AG09309 (cell line): ENCODE measurements at places on chromosomes 2 and 18.
A peak's percentile ranks its signal among the peaks of the same experiment; 100 is the strongest.

DNA sequence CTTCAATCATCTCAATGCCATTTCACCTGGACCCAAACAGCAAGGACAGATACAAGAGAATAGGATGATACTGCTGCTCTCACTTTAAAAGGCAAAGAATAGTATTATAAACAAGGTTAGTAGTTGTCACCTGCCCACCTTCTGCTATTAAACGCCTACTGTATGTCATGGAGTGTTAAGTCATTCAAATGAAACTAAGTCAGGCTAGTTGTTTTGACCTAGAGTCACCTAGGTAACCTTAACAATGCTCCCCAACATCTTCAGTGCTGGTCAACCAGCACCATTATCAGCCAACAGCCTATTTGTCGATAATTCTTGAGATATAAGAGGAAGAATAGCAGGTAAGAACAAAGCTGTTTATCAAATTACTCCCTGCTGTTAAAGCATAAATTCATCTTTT lies 39.2 kb downstream of the TRIP12 start:
- no peak for DNase-seq

GRCh38 chr2:22340716-22341115 lies 1044.3 kb upstream of the KLHL29 start:
- no peak for DNase-seq

GRCh38 chr2:175579646-175580045 lies 398.1 kb upstream of the ATP5MC3 start:
- no peak for DNase-seq

GRCh38 chr2:207327513-207327912 lies 161.8 kb upstream of the KLF7 start:
- no peak for DNase-seq

- DNase-seq: no peak
Measured at GRCh38 chr2:77101796-77102452, 420.3 kb downstream of the LRRTM4 start.

DNA sequence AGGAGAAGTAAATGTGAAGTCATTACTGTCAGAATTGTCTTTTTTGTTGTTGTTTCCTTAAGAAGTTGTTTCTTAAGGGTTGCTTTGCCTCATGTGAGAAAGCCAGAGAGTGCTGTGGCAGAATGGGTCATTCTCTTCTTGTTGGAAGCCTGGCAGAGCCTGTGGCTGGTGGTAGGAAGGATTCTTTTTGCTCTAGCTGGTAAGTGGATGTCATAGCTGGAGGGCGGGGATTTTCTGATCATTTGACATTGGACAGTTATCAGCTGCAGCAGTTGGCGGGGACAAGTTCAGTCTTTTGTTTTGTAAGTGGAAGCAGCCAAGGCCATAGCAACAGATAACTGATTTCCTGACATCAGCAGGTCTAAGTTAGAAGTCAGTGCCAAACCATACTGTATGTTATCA lies 5.5 kb upstream of the RMDN2 start:
- no peak for DNase-seq

- DNase-seq: no peak
Measured at GRCh38 chr2:145076085-145076484, 556.2 kb upstream of the ZEB2 start.

- DNase-seq: no peak
Measured at GRCh38 chr18:14124689-14125088, 7.5 kb downstream of the ZNF519 start.

GRCh38 chr18:54916507-54916906 lies 42.8 kb downstream of the CCDC68 start:
- no peak for DNase-seq

- DNase-seq: no peak
Measured at GRCh38 chr2:169360984-169361705, 1.2 kb downstream of the LRP2 start.

DNA sequence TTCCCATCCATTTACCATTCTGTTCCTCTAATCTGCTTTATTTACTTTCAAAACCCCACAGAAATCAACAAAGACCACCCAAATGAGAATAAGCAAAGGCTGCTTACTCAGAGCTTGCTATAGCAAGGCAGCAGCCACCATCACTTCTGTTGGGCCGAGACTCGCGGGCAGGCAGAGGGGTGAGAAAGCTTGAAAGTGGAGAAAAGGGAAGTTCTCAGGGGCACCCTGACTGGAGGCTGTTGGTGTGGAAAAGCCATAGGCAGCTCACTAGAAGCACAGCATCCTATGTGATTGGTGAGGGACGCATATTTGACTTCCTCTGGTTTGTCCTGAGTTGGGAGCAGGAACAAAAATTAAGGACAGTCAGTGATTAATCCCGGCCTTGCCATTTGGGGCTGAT lies 269.7 kb upstream of the THSD7B start:
- no peak for DNase-seq

DNA sequence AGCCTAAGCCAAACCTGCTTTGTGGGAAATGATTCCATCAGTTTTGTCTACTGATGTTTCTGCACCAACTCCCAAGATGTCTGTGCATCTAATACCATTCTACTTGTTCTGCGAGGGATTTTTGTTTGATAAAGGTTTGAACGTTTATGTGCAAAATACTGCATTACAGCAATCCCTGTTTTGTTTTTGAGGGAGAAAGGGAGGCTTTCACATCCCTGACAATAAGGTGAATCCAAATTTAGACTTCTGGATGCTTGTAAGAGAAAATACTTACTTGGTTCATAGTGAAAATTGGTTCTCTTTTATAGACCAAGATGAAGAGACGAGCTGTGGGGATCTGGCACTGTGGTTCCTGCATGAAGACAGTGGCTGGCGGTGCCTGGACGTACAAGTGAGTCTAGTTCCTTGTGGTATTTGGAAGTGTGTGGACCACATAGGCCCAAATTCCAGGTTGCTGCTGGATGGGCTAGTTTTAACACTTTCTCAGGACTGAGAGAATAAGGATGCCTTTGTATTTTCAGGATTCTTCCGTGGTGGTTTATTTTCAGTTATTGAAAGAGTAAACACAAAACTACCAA lies 1.1 kb downstream of the RPL37A start:
- DNase-seq: no peak

DNA sequence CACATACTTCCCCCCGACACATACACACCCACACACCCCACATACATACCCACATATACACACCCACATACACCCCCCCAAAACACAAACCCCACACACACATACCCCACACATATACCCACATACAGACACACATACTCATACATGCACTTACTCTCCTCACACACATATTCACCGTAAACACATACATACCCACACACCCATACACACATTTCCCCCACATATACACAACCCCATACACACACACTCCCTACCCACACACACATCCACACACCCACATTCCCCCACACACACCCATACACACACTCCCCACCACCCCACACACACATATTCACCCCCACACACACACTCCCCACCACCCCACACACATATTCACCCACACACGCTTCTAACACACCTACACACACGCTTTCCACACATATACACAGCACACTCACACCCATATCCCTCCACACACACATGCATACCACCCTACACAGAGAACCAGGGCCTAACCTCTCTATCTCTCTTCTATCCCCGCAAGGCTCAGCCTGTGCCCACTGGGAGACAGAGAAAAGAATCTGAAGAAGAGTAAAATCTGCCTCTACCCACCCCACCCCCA lies 182.4 kb upstream of the ETAA1 start:
- DNase-seq: no peak

- peak; percentile 51 for DNase-seq
Measured at GRCh38 chr2:187614756-187615155, 60.5 kb upstream of the TFPI start.

DNA sequence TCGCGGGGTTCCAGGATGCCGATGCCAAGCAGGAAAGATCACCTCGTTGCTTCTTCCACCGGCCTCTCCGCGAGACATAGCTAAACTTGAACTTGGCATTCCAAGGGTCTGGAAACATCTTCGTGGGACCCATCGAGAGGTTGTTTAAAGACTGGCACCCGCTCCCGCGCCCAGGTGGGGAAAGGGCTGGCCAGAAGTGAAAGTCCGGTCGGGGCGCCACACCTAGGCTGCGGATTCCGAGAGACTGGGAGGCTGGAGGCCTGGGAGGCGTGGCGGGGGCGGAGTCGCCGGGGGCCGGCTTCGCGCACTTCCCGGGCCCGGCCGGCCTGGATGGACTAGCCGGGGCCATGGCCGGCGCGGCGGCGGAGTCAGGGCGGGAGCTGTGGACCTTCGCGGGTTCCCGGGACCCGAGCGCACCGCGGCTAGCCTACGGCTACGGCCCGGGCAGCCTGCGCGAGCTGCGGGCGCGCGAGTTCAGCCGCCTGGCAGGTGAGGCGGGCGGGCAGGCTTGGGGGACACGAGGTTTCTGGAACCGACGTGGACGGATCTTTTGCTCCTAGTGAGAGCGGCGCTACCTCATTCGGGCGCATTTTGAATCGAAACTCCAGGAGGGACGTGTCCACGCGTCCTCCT lies at the start of gene MOCOS:
Gene MOCOS (plus strand): TSS at position 305 of the 633 bp plus-strand sequence. CDS start 43 bp downstream, at position 348.
- no peak for DNase-seq

GRCh38 chr2:144877893-144878292 lies 358.0 kb upstream of the ZEB2 start:
- DNase-seq: no peak

- no peak for DNase-seq
Measured at GRCh38 chr2:202149936-202150335, 76.9 kb downstream of the KIAA2012 start.

- no peak for DNase-seq
Measured at GRCh38 chr2:8454797-8455196, 227.1 kb upstream of the ID2 start.

- DNase-seq: no peak
Measured at GRCh38 chr2:28619213-28620196, 123.6 kb downstream of the PLB1 start.

- DNase-seq: no peak
Measured at GRCh38 chr2:68465081-68465916, 1.8 kb downstream of the FBXO48 start.

- DNase-seq: no peak
Measured at GRCh38 chr2:230220347-230220969, 674 bp upstream of the SP110 start.

GRCh38 chr2:9422321-9423099 lies 818 bp downstream of the ITGB1BP1 start:
- DNase-seq: no peak

DNA sequence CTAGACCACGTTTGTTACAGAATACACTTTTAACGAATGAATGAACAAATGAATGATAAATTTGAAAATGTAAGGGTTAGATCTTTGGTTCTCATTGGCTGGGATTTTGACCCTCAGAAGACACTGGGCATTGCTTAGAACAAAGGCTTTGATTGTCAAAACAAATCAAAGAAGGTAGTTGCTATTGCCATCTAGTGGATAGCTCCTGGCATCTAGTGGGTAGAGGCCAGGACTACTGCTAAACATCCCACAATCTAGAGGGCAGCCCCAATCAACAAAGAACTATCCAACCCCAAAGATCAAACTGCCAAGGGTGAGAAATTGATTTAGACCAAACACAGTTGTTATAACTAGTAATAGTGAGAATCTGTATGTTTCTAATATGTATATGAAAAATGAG lies 552.3 kb downstream of the KCNJ3 start:
- DNase-seq: no peak

- DNase-seq: no peak
Measured at GRCh38 chr2:74374509-74375205, 5.5 kb downstream of the DCTN1 start.

- peak; percentile 2 for DNase-seq
Measured at GRCh38 chr2:72859831-72860262, 27.4 kb upstream of the SPR start.

DNA sequence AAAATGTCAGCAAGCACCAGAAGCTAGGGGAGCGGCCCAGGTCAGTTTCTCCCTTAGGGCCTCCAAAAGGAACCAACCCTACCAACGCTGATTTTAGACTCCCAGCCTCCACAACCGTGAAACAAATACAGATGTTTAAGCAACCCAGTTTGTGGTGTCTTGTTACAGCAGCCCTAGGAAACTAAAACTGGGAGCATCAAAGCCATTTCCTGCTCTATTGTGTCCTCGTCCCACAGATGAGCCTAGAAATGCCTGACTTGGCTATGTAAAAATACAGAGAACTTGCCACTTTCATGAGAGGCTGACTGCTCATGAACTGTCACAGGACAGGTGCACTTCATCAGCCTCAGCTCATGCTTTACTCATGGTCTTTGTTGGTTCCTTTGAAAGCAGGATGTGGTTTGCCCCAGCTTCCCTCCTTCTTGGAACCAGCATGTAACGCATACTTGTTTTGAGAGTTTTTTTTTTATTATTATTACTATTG lies 97.6 kb upstream of the SLC39A10 start:
- DNase-seq: peak; percentile 91

DNA sequence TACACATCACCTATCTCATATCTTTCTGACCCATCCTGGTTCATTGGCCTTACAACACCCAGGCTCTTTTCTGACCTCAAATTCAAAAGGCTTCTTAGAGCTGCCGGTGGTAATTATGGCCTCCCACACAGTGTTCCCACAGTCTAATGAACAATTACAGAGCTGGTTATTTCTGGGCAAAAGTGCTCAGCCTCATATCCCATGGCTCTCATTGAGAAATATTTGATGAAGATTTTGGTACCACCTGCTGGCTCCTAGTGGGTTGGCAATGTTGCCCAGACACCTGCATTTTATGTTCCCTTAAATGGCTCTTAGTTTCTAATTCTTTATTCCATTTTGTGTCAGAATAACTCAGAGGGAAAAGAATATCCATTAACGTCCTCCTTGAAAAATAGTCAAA lies 20.1 kb upstream of the SCYGR2 start:
- DNase-seq: no peak

GRCh38 chr2:172000696-172001361 lies 1.1 kb downstream of the METAP1D start:
- no peak for DNase-seq

DNA sequence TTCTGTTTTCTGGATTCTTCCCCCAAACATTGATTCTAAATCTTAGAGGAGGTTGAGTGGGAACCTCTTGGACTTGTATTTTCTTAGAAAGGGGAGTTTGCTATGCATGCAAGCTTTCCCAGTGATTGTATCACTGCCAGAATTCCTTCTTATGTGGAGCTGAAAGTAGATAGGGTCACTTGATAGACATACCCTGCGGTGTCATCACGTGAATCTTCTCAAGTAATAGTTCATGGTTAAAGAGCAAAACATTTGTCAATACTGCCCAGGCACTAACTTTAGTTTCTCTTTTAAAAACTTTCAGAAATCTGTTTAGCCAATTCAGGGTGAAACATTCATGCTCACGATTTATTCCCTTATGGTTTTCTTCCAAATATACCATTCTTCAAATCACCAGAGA lies 6.4 kb downstream of the PMAIP1 start:
- DNase-seq: no peak

- no peak for DNase-seq
Measured at GRCh38 chr18:13559754-13560153, 166.6 kb downstream of the FAM210A start.
